ENCODE measurements at places on chromosomes 6 and 20.

- DNase-seq: no peak
These were observed 111.3 kb downstream of the ADGRG6 start for GRCh38 chr6:142413111-142413510.

DNA sequence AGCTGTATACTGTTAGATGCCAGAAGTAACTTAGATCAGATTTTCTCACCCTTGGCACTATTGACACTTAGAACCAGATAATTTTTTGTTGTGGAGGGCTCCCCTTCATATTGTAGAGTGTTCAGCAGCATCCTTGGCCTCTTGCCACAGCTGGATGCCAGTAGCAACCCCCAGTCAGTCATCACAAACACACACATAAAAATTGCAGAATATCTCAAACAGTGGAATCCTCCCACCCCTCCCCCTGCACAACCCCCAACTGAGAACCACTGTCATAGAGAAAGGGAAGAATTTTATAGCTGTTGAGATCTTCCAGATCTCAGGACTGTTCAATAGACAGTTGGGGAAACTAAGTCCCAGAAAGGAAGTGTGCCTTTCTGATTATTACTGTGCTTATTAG, 81.2 kb upstream of the VSTM2L start:
- no peak for DNase-seq

DNA sequence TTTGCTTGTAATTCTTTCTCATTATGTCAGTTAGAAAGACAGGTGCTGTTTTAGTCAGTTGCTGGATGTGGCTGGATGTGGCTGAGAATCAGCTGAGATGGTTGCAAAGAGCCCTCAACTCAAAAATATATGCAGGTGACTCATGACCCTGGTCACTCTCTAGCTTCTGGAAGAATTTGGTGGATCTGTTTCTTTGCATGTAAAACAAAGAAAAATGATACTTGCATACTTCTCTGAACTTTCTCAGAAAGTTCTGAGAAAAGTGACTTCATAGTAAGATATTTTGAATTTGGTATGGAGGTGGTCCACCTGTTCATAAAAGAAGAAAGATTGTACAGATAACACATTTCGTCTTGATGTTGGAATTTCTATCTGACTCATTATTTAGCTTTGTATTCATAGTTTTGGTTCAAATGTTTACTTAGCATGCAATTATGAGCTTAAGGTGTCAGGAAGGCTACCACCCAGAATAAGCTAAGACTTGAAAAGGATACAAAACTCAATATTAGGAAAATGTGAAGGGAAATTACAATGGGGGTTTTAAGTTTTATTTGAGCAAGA, 163.2 kb upstream of the OLIG3 start:
- DNase-seq: no peak

GRCh38 chr6:130585587-130585986, 219.8 kb downstream of the TMEM200A start:
- no peak for DNase-seq

DNA sequence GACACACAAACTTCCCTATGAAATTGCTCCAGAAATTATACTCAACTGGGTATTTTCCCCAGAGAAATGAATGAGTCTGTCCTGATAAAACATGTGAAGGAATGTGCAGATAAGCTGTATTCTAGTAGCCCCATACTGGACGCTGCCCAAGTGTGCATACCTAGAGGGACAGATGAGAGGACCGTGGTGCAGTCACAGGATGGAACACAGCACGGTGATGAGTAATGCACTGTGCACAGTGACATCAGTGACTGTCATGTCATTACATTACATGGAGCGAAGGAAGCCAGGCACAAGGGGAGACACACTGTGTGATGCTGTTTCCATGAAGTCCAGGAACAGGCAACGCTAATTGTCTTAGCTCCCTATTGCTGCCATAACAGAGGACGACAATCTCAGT, 155.5 kb downstream of the CDH4 start:
- no peak for DNase-seq

DNA sequence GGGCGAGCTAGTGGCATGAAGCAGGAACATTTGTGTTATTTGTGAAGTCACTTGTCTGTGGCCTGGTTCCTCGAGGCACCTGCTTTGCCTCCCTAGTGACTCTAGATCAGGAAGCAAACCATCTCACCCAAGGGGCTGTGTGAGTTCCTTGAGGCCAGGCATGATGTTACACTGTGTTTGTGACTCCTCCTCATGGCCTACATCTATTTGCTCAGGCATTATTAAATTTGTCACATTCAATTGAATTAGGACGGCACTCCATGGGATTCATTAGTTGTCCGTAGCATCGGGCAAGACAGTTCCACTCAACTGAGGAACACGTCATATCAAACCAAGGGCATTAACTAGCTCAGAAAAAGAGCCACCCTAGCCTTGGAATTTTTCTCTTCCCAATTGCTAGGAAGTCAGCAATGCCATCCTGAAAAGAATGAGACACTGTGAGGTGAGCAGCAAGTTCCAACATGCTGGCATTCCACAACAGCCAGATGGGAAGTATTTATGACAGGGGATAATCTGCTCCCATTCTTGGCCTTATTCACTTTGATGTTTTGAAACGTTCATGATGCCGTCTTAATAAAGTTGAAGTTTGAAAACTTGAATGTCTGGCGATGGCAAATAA, 17.2 kb downstream of the TMEM200A start:
- no peak for DNase-seq

GRCh38 chr20:31837896-31838397, 7.5 kb downstream of the FOXS1 start:
- DNase-seq: no peak

DNA sequence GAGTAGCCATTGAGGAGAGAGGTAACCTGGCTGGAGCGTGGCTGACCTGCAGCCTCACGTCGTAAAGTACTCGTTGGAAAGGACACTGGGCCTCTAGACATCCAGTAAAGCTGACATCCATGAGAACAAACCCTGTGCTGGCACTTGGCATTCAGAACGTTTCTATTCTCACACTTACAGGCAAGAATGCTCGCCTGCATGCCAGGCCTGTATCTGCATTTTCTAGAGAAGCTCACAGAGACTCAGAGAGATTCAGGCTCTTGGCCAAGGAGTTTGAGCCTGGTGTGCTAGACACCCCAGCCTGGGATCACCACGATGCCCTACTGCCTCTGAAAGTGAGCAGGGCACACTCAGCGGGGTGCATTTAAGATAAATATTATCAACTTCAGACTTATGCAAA, 379.8 kb upstream of the CDH4 start:
- DNase-seq: no peak

- DNase-seq: no peak
These were observed at the start of gene SUMO4 for GRCh38 chr6:149400050-149400449. Gene SUMO4, plus strand, starts transcription at chr6:149400262. Its CDS starts 130 bp downstream, at chr6:149400392.

DNA sequence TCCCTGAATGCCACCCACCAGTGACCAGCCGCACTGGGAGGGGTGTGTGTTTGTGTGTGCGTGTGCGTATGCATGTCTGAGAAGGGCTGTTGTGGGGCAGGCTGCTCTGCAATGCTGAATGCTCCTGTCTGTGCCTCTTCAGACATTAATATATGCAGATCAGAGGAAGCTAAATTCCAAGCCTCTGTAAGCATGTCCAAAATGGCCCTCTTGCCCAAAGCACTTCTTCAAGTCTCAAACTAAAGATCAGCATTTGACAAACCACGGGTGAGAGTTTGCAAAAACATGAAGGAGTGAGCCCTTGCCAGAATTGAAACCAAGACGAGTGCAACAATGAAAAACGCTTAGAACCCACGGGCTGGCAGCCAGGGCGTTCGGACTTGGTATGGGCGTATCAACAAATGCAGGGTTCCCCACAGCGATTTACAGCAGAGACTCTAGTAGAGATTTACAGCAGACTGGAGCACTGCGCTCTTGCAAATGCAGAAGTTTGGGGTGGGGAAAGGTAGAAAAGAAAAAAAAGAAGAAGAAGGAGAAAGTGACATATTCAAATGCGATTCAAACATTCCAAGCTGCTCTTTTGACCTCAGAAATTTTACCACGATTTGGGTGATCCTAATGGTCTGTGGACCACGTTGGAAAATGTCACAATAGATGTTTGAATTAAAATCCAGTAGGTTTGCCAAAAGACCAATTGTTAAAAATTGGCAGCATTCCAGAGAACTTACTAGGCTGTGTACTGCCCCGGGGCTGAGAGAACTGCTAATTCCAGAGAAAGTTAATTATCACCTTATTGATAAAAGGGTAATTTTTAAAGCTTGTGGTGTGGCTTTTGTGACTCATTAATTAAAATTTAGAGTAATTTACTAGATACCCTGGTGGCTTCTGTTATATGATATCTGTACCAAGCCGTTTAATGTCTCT, 3.5 kb downstream of the SCML4 start:
- DNase-seq: no peak

- DNase-seq: no peak
These were observed 84.5 kb downstream of the GJA10 start for GRCh38 chr6:89978749-89979145.

DNA sequence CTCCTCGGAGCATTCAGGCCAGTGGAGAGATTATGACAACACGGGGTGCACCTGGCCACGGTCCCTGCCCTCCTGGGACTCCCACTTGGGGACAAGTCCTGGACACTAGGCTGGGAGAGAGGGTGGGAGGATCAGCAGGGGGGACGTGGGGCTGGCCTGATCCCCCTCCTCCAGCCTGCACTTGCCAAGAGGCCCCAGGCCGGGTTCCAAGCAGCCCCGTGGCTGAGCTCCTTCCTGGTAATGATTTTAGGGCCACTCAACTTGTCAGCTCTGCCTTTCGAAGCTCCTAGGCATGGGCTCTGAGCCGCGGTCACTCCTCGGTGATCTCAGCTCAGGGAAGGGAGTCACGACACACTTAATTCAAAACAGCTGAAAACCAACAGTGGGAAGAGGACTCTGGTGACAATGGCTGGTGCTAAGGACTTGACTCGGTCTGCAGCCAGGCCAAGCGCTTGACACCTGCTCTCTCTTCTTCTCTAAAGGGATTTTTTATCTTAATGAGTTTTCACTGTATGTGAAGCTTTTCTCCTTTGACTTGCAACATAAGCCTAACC, 161.7 kb downstream of the BMP7 start:
- DNase-seq: no peak

GRCh38 chr20:23320317-23320716, 30.3 kb upstream of the NXT1 start:
- DNase-seq: no peak

DNA sequence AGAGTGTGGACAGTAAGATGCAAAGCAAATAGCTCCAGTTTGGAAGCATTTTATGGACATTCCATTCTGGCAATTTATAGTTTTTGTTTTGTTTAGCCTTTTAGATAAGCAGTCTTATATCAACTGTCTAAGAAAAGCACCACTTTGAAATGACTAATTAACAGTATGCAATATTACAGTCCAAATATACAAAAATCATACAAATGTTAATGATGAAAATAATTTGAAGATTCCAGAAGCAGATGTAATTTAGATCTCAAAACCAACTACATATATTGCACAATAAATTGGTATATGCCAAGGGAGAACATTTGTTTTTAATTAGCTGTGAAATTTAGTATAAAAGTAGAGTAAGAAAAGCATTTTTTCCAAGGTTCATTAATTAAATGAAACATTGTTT, 158.8 kb downstream of the KIF6 start:
- no peak for DNase-seq

- DNase-seq: no peak
These were observed 222.2 kb upstream of the TSHZ2 start for GRCh38 chr20:52749938-52750337.

GRCh38 chr6:4728926-4729325, 47.3 kb upstream of the CDYL start:
- DNase-seq: no peak

GRCh38 chr6:55836481-55836880, 38.9 kb downstream of the BMP5 start:
- DNase-seq: no peak

GRCh38 chr6:98443633-98444032, 390.7 kb upstream of the POU3F2 start:
- no peak for DNase-seq

DNA sequence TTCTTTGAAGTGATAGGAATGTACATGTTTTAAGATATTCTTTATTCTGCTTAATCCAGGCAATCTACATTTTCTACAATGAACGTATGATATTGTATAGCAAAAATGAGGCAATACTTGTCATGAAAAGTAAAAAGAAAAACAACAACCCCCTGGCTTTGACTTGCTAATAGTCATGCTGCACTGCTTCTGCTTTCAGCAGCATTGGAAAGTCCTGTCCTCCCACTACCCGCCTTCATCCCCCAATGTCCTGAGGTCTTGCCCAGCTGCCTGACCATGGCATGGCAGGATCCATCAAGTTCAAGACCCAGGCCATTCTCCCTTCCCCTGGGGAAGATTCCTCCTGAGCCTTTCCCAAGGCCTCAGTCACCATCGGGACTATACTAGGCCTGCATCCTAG, 156.5 kb downstream of the SH3BGRL2 start:
- DNase-seq: no peak

GRCh38 chr6:159438106-159438505, 254.9 kb downstream of the SOD2 start:
- DNase-seq: no peak

- no peak for DNase-seq
These were observed 135.0 kb upstream of the JARID2 start for GRCh38 chr6:15110726-15111354.

DNA sequence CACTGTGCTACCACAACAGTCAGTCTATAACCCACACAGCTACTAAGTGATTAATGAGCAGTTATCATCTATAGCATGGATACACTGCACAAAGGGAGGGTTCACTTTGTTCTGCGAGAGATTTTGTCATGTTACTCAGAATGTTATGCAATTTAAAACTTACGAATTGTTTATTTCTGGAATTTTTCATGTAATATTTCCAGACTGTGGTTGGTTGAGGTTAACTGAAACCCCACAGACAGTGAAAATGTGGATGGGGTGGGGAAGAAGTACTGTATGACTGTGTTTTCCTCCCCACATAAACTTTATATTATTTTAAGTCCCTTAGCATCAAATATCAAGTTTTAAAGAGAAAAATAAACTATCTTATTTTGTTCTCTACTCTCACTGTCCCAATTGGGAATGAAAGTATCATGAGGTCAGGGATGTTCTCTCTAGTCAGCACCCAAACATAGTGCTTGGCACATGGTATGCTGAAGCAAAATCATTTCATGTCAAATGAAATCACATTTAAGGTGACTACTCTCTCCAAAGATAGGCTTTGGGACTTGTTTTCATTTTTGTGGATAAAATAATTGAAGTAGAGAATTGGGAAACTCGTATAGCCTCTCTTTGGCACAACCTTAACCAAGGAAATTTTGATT, 25.4 kb downstream of the DOP1A start:
- DNase-seq: no peak

DNA sequence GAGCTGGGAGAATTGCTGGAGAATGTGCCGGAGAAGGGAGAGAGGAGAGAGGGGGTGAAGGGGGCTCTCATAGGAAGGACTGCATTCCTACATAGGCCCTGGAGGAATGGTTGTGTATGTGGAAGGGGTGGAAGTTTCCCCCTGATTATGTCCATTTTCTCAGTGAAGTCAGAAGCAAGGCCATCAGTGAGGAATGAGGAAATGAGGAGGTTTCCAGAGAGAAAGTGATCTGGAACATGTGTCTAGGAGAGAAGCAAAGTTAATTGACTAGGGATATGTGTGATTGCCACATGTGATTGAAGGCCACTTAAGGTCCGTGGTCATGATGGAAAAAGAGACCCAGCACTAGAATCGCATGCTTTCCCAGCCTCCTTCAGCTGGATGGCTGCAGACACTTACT, 42.3 kb downstream of the TBPL1 start:
- DNase-seq: no peak

All from cerebellar nuclear complex (tissue), 1 donor.